ENCODE measurements at places on chromosomes 2 and 18. TPM values are rescaled to one million over a fixed set of nuclear protein-coding genes. Genes with fewer than 3 reads are reported as not detected.

The DSG2 gene
- 42.6 TPM for total RNA-seq

The STRADB gene
- total RNA-seq, result 57.5 TPM

The PSD4 gene
- total RNA-seq, result 2.2 TPM

The ASTL gene
- total RNA-seq, result not detected

The SH3BP4 gene
- total RNA-seq, result 9.6 TPM

All from left ventricle myocardium inferior (tissue), 1 donor.